ENCODE measurements at places on chromosomes 5 and 9. TPM values are rescaled to one million over a fixed set of nuclear protein-coding genes. Genes with fewer than 3 reads are reported as not detected.

DNA sequence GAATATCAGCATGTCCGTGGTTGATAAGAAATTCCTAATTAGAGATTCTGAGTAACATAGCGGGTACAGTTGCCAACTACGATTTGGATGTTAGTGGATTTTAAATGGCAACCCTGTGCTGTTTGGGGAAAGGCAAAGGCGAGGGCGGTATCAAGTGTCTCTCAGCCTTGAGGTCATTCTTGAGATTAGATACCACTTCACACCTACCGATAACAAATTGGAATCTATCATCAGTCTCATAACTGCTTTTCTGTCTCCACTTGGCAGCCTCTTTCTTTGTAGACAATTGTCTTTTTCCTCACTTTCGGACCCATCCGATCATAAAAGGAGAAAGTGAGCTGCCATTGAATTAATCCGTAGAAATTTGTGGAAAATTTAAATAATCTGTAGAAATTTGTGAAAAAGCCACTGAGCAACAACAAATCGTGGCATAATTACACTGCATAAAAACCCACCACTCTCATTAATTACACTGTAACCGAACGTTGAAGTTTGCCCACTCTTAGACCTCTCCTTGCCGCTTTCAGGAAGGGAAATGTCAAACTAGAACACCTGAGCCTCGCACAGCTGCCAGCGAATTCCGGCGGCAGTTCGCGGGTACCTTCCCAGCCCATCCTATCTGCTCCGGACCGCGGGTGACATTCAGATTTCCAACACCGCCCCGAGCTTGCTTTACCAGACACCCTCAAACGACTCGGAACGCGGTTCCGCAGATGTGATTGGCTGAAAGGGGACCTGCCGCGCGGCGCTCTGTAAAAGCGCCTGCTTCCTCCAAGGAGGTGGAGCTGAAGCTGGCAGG, 849 bp upstream of the RGMB start:
- peak; percentile 91 for DNase-seq

The PHF24 gene
- polyA plus RNA-seq = 48.6 TPM

The SRP19 gene
- 85.8 TPM for polyA plus RNA-seq

DNA sequence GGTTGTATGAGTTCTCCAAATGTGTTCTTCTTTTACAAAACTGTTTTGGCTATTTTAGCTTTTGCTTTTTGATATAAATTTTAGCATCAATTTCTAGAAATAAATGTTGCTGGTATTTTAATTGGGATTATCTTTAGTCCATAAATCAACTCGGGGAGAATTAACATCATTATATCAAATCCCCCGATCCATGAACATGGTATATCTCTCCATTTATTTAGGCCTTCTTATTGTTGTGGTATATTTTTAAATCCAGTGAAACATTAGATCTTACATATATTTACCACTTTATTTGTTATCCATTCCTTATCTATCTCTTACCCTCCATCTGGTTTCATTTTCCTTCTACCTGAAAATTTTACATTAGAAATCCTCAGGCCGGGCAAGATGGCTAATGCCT, 7.3 kb upstream of the CDKN2AIPNL start:
- DNase-seq = no peak

GRCh38 chr5:35160486-35161116, 69.7 kb downstream of the PRLR start:
- no peak for DNase-seq

The EIF4EBP3 gene
- polyA plus RNA-seq = 6.9 TPM

DNA sequence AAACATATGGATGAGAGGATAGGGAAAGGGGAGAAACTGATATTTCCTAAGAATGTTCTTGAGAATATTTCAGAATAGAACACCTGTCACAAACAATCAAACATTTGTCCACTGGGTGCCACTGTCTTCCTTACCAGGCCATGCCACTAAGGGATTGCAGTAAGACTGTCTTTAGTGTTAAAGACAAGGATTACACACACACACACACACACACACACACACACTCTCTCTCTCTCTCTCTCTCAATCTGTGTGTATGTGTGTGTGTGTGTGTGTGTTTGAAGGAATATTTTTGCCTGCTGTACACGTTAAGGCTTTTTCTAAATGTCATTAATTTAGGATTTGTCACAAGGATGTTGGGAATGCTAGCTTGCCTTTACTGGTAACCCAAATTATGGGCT, 54.4 kb downstream of the CCDC192 start:
- DNase-seq = peak; percentile 84

DNA sequence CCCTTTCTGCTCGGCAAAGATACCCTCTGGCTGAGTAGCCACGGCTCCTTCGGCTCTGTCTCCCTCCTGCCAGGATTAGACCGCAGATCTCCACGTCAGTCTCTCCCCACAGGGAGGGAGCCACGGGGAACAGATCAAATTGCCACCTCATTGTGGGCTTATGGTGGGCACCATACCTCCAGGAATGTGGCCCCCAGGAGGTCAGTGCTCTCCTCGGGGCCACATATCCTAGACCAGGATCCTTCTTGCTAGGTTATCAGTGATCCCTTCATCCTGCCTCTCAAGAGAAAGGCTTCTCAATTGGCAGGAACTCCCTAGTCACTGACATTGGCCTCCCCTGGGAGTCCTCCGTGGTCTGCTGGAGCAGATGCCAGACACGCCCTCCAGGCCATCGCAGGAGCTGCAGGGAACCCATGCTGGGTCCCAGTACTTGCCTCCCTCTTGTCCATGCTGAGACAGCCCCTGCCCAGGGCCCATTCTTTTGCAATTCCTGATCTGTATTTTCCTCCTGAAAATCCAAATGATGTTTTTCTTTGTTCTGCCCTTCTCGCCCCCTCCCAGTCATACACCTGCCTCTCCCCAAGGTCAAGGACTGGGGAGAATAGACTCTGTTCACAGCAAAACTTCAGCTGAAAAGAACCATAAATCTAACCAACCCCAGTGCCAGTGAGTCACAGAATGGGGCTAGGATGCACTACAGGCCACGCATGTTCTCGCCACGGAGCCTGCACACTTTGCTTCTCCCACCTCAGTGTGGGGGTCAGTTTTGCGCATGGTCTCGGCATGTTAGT, 31.6 kb upstream of the ENHO start:
- DNase-seq = no peak

GRCh38 chr5:41277476-41278245, 64.3 kb upstream of the C6 start:
- DNase-seq = no peak

The LPAR1 gene
- 138 TPM for polyA plus RNA-seq
